Muscle of back (tissue), 13 donors: ENCODE measurements at places on chromosomes 5 and 9.

- DNase-seq = peak; percentile 90
Observed at GRCh38 chr5:115774684-115775083, 41.8 kb downstream of the CDO1 start.

DNA sequence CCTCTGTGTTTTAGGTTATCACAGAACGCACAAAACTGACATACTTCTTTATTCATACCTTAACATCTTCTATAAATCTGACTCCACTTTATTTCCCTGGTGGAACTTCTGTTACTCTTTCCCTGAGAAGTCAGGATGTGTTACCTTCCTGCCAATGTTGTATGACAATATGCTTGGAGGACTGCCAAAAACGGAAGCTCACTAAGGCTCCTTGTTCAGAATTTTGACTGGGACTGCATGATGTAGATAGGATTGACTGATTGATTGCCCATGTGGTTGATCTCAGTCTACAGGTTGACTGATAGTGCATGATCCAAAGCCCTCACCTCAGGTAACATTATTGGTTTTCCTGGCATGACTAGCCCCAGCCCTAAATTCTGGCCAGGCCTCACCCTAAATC is 319.4 kb downstream of the TLR4 start:
- DNase-seq = peak; percentile 6

DNA sequence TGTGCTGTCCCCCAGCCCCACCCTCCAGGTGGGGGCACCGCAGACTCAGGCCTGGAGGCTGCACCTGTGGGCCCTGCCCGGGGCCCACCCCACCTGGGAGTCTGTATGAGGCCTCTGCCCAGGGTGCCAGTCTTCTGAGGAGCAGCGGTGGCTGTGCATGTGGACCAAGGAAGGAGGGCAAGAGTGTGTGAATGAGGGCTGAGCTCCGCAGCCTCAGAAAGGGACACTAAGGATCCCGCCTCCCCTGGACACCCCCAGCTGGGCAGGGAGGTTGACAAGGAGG is 19.1 kb downstream of the FGD3 start:
- DNase-seq = no peak

DNA sequence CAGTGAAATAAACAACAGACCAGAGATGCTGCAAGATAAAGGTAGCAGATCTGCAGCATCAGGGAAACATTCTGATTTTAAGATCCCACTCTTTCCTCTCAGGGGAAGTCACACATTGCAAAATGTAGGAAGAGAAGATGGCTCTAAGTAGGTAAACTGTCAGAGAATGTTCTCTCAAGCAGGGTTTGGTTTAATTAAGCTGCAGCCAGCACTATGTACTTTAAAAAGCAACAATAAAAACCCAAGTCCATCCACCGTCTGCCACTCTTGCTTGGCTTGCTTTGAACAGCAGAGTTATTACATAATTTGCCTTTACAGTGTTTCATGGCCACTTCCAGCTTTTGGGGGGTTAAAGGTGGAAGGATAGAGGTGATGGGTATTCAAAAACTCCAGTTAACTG is 343.2 kb upstream of the DAP start:
- DNase-seq = no peak

DNA sequence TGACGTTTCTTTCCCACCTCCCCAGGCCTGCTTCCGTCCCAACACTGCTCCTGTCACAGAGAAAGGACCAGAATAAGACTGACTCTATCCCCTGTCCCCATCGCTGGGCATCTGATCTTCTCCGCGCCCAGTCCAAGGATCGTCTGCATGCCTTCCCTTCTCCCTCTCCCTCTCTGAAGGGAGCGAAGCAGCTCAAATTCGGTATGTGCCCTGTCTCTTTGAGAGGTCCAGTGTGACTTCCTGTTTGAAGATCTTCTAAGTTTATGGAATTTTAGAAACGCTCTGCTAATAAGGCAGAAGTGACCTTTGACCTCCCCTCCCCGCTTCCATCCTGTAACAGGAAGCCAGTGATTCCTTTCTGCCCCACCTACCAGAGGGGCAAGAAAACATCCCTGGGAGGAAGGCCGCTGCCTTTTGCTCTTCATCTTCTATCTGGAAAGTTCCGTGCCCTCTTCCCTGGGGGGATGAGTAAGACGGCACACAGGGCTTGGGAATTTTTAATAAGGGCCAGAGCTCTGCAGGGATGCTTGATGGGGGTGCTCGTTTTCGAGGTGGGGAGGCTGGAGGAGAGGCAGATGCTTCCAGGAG is 40.7 kb upstream of the RNU6ATAC start:
- DNase-seq = peak; percentile 54

GRCh38 chr9:34382054-34382453 is 5.4 kb upstream of the MYORG start:
- DNase-seq = no peak

GRCh38 chr9:137085920-137086530 is 760 bp upstream of the MAN1B1 start:
- DNase-seq = no peak

DNA sequence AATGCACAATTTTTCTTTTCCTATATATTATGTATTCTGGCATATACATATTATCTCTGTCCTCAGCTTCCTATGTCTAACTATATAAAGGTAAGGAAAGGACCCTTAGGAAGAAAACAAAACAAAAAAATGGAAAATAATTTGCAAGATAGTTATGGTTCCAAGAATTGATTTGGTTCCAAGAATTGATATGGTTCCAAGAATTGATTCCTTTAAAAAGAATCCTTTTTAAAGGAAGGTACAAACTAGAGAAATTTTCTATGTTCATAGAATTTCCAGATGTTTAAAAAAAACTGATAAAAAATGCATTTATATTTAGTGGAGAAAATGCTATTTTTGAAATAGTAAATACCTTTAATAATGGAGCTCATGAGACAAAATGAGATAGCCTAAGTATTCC is 12.1 kb downstream of the LYRM7 start:
- DNase-seq = no peak

GRCh38 chr5:33755231-33755630 is 136.6 kb downstream of the ADAMTS12 start:
- DNase-seq = no peak

DNA sequence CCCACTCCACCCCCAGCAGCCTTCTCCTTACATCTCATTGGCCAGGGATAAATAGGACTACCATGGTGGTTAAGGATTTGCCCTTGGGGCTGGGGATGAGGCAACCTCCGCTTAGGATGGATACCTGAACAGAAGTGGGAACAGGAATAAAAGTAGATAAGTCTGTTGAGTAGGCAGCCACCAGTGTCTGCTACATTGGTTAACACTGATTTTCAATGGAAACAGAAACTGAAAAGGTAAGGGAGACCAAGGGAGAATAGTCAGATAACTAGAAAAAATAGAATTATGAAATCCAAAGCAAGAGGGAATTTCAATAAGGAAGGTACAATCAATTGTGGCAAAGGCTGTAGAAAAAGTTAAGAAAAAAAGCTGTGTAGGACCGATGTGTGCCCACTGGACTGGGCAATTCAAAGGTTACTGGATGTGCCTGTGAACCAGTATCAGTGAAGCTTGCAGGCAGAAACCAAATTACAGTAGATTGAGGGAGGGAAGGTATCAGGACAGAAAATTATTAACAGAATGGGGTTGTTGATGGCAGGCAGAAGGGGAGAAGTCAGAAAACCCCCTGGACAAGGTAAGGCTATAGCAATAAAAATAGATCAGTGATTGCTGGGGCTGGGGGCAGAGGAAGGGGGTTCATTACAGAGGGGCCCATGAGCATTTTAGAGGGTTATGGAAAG is 48.7 kb downstream of the DNAJC21 start:
- no peak for DNase-seq

- no peak for DNase-seq
Observed at GRCh38 chr5:6439588-6440550, 8.8 kb upstream of the UBE2QL1 start.

DNA sequence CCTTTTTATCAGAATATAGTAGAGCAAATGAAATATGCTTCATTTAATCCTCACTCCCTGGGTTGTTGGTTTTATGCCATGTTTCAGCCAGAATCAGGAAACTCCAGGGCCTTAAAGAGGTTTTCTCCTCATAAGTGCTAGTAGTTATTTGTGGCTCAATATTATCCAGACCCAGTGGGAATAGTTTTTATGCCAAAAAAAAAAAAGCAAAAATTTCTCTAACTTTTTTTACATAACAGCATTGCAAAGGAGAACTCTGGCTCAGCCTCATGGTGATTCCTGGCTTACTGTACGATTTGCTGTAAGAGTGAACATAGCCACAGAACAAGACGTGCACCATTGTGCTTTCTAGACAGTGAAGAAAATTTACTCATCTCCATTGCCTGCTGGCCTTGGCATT is 232.5 kb downstream of the PJA2 start:
- peak; percentile 81 for DNase-seq

GRCh38 chr5:7822449-7822848 is 28.5 kb downstream of the CFAP90 start:
- DNase-seq = no peak

GRCh38 chr5:127519527-127519926 is 2.1 kb downstream of the PRRC1 start:
- no peak for DNase-seq
